ENCODE measurements at places on chromosomes 7 and 10. TPM values are rescaled to one million over a fixed set of nuclear protein-coding genes. Genes with fewer than 3 reads are reported as not detected.
A peak's percentile ranks its signal among the peaks of the same experiment; 100 is the strongest.

Gene GDF10
- 0.74 TPM for total RNA-seq

DNA sequence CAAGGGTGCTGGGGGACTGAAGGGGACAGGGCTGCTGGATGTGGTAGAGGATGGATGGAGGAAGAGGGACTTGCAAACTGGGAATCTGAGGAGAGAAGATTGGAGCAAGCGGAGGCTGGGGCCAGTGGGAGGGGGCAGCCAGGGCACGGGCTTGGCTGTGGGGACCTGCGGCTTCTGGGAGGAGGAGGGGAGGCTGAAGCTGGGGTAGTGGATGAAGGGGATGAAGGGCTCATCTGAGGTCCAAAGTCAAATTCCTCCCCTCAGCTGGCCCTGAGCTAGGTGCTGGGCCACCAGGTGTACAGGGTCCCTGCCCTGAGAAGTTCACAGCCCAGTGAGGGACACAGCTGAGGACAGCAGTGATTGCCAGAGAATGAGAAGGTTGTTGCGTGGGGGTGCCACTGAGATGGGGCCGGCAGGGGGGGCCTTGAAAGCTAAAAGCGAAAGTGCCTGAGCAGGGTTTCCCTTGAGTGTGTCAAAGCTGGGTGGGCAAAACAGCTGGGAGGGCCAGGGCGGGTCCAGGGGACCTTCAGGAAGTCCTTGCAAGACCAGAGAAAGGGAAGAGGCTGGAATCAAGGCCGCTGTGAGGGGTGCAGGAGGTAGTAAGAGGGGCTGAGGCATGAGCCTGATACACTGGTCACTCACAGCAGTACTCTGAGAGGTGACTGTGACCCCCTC lies 75.2 kb downstream of the MYL10 start:
- H3K4me3 ChIP-seq, result no peak overlapping the region
- no peak overlapping the region for H3K27ac ChIP-seq
- no peaks in the 10 kb centered on the region for H3K36me3 ChIP-seq
- no peak for DNase-seq
- no peaks in the 10 kb centered on the region for H3K4me1 ChIP-seq

GRCh38 chr10:75841266-75841665 lies 409.8 kb downstream of the LRMDA start:
- H3K4me3 ChIP-seq, result no peak overlapping the region
- no peak overlapping the region for H3K27ac ChIP-seq
- no peak for DNase-seq
- H3K4me1 ChIP-seq, result no peaks in the 10 kb centered on the region

DNA sequence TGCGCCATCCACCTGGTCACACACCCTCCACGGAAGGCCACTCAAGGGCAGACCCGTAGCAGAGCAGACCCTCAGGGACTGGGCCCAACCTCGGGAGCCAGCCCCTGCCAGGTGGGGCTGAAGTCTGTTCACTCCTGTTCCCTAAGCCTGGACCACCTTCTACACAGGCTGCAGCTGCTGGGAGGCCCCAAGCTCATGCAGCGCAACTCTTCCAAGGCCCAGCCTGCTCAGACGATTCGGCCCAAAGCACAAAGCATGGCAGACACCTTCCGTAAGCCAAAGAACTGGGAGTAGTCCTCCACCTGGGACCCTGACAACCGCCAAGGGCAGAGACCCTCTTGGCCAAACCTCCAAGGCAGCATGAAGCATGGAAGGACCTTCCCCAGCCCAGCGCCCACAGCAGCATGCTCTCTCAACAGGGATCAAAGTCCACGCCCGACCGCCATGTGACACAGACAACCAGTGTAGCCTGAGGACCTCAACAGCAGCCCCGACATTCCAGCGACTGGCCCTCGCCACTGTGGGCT lies 11.5 kb downstream of the SHH start:
- no peak for DNase-seq
- H3K4me1 ChIP-seq, result peaks cover 17% of the 10 kb centered on the region
- H3K27me3 ChIP-seq, result peaks cover 51% of the 10 kb centered on the region
- no peak overlapping the region for H3K4me3 ChIP-seq

DNA sequence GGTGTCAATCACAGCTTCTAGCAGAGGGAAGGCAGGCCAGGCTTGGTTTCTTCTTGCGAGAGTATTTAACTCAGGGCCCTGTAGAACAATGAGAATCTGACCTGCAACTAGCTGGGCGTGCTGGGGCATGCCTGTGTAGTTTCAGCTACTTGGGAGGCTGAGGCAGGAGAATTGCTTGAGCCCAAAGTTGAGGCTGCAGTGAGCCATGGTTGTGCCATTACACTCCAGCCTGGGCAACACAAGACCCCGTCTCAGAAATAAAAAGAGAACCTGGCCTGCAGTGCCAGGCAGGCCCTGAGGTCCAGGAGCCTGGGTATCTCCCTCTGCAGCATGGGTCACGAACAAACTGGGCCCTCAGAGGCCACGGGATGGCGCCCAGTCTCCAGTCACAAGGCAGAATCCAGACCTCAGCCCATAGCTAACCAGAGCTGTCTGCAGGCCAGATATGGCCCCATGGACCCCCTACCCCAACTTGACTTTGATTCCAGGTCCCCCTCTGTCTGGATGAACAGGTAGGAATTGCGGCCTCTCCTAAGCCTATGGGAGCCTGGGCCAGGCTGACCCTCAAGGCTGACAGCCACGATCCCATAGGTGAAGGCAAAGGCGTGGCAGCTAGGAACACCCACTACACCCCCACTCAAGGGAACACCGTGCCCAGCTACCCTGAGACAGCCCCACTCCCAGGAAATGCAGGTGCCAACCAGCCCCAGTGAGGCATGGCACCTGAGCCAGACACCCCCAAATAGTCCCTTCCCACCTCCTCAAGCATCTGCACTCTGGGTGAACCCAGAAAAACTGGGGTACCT lies 102.7 kb upstream of the TNRC18 start:
- DNase-seq, result peak; percentile 43
- H3K27ac ChIP-seq, result peak overlapping the region; percentile 98
- H3K36me3 ChIP-seq, result peaks cover 20% of the 10 kb centered on the region
- H3K27me3 ChIP-seq, result no peaks in the 10 kb centered on the region
- peak overlapping the region; percentile 95 for H3K4me3 ChIP-seq
- H3K4me1 ChIP-seq, result peaks cover 18% of the 10 kb centered on the region

DNA sequence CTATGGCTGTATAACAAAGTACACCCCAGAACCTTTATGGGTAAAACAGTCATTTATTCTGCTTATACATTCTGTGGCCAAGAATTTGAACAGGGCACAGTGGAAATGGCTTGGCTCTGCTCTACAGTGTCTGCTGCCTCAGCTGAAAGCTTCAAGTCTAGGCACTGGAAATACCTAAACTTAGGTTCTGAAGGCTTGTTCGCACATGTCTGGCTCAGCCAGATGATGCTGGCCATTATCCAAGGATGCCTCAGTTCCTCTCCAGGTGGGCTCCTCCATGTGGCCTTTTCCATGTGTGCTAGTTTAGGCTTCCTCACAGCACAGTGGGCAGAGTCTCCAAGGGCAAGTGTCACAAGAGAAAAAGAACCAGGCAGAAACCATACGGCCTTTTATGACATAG lies 76.8 kb downstream of the RALA start:
- H3K36me3 ChIP-seq, result no peaks in the 10 kb centered on the region
- no peak for DNase-seq
- no peak overlapping the region for H3K4me3 ChIP-seq
- no peaks in the 10 kb centered on the region for H3K27me3 ChIP-seq

- DNase-seq, result no peak
- no peaks in the 10 kb centered on the region for H3K27me3 ChIP-seq
- no peaks in the 10 kb centered on the region for H3K4me1 ChIP-seq
- no peak overlapping the region for H3K4me3 ChIP-seq
- H3K27ac ChIP-seq, result no peak overlapping the region
Measured at GRCh38 chr7:80942261-80943041, 23.6 kb upstream of the SEMA3C start.

- DNase-seq, result peak; percentile 19
- H3K4me1 ChIP-seq, result no peaks in the 10 kb centered on the region
- H3K36me3 ChIP-seq, result no peaks in the 10 kb centered on the region
- no peak overlapping the region for H3K27ac ChIP-seq
- no peak overlapping the region for H3K4me3 ChIP-seq
Measured at GRCh38 chr10:60032723-60033122, 126.4 kb upstream of the CCDC6 start.

DNA sequence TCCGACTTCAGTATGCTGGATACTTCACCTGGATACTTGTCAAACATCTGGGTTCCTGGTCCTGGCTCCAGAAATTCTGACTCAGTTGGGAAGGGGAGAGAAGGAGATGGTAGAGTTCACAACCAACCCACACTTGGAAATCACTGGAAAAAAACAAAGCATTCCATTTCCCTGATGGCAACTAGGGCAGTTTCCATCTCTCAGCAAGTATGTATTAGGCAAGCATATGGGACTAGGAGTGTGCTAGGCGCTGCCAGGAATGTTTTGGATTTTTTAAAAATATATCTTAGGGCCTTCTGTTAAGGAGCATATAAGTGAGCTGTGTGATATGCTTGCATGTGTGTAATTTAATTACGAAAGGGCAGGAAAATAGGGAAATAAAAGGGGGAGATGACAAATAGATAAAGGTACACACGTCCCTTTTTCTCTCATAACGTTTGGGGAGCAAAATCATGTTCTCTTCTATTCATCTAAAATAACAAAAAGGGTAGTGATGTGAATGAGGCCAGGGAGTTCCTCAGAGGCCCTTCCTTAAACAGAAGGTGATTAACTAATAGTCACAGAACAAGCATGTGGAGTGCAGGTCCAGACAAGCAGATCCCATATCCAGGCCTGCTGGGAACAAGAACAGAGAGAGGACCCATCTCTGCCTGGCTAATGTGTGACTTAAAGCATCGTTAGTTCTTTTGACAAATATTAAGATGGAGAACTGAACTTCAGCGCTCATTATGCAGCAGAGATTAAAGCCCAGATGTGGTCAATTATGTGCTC lies 64.5 kb upstream of the NFE2L3 start:
- DNase-seq, result no peak
- no peak overlapping the region for H3K27ac ChIP-seq
- H3K4me1 ChIP-seq, result peaks cover 11% of the 10 kb centered on the region
- no peaks in the 10 kb centered on the region for H3K27me3 ChIP-seq
- no peak overlapping the region for H3K4me3 ChIP-seq
